Activated T-cell treated with anti-CD3 and anti-CD28 coated beads, Interleukin-2, amount 50 U/mL, for 72 hours (primary cell): ENCODE measurements at places on chromosomes 2 and 18. TPM values are rescaled to one million over a fixed set of nuclear protein-coding genes. Genes with fewer than 3 reads are reported as not detected.

The GREB1 gene
- total RNA-seq: 2.4 TPM

The AGXT gene
- total RNA-seq: not detected

The MPP4 gene
- not detected for total RNA-seq

The GAD1 gene
- 17.8 TPM for total RNA-seq

The LOXL3 gene
- 3.6 TPM for total RNA-seq

The C2orf78 gene
- not detected for total RNA-seq

DNA sequence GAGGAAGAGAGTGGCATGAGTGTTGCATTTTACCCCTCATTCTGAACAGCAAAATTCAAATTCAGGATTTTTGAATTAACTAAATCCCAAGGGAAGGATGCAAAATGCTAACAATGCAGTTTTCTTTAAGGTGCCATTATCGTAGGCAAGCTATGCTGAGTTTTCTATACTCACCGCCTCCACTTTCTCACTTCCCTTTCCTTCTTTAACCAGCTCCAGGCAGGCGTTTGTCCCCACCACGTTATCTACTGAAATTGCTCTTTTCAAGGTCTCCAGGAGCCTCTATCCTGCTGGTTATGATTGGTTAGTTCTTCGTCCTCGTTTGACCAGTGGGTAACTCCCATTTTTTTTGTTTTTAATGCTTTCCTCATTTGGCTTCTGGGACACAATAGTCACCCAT is 1.8 kb upstream of the CPO start:
- no peak for DNase-seq

DNA sequence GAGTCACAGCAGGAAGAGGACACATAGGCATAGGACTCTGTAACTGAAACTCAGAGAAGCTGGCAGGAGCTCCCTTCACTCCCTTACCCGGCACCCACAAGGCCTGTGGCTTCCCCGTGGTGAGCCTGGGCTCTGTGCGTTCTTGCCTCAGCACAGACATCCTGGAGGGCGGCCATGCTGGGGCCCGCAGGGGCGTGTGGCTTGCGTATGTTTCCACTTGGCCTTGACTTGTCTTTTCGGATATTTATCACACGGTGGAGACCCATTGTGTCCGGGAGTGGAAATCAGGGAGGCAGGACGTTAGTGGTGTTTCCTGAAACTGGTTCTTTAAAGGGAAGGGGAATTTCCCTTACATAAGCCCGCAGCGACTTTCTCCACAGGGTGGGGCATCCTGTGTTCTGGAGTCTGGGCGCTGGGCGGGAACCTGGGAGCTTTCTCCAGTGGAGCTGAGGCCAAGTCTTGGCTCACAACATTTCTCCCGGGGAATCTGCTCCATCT is 49.9 kb upstream of the EML6 start:
- peak; percentile 63 for DNase-seq

GRCh38 chr2:44715671-44716081 is 225.8 kb upstream of the SIX3 start:
- no peak for DNase-seq

DNA sequence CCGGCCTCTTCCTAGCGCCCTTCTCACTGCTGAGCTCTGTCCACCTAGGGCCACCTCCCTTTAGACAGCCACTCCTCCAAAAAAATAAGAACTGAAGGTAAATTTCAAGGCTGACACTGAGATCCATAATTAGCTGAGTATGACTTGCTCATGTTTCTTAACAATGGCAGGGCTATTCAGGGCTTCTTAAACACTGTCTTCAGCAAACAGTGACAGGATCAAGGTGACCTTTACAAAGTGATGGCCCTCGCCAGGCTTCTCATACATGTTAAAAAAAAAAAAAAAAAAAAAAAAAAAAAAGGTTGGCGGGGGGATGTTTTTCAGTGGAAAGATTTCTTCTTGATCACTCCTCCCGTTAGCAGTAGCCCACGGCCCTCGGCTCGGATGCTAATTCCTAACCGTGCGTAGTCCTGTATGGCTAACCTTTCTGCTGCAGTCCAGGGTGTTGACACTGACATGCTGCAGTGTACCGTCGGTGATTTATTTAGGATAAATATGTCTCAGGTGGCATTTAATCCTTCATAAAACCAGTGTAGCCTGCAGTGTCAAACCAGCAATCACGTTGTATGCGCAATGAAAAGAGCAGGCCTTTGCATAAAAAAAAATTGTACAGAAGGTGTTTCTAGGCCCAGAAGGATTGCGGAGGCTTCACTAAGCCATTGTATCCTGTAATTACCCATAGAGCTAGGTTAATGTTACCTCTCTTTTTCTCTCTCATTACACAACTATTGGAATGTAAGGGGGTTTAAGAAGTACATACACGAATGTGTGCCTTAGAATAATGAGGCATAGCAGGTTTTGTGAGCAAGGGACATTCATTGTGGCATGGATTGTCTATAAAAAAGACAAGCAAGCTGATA is 142.7 kb downstream of the PTGR3 start:
- no peak for DNase-seq

DNA sequence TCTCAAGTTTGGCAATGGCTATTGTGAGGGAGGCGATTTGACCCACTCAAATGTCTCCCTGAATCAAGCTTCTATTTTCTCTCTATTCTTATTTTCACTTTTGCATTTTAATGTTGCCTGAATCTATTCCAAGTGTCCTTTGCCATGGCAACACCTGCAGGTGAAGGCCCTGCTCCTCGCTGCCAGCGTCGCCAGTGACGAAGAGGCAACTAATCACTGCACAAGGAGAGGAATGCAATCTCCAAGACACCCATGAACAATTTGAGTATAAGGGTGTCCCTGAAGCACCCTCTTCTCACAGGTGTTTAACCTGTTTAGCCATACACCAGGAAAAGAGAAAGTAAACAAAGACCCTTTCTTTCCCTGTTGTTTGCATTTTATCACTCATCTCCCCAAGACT is 165.6 kb upstream of the VRK2 start:
- no peak for DNase-seq

DNA sequence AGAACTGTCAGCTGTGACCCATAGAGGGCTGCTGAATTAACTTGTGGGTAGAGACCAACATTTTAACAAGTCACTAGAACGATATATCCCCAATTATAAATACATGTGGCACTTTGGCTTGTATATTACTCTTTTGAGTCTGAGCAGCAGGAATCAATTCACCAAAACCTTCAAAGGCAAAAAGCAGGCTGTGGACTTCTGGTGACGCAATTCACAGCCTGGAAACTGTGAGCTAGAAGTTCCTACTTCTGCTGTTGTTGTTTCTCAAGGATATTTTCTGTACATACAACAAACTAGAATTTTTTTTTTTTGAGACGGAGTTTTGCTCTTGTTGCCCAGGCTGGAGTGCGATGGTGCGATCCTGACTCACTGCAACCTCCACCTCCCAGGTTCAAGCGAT is 37.3 kb downstream of the PTCD3 start:
- no peak for DNase-seq

DNA sequence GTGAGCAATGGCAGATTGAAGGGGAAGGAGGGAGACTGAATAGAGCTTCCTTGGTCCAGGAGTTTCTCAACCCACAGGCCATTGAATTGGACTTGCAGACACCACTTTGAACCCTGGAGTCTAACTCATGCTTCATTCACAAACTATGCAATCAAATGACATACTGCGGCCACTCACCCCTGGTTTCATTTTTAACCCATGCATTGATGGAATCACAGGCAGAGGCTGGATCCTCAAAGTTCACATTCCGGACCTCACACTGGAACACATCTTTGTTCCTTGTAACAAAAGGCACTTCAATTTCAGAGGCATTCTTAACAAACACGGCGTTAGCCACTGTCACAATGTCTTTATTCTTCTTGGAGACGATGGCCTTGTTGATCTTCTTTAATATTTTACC is 40.7 kb downstream of the MRPL44 start:
- no peak for DNase-seq

- DNase-seq: no peak
Observed at GRCh38 chr2:85777441-85777861, 23.7 kb downstream of the ATOH8 start.

DNA sequence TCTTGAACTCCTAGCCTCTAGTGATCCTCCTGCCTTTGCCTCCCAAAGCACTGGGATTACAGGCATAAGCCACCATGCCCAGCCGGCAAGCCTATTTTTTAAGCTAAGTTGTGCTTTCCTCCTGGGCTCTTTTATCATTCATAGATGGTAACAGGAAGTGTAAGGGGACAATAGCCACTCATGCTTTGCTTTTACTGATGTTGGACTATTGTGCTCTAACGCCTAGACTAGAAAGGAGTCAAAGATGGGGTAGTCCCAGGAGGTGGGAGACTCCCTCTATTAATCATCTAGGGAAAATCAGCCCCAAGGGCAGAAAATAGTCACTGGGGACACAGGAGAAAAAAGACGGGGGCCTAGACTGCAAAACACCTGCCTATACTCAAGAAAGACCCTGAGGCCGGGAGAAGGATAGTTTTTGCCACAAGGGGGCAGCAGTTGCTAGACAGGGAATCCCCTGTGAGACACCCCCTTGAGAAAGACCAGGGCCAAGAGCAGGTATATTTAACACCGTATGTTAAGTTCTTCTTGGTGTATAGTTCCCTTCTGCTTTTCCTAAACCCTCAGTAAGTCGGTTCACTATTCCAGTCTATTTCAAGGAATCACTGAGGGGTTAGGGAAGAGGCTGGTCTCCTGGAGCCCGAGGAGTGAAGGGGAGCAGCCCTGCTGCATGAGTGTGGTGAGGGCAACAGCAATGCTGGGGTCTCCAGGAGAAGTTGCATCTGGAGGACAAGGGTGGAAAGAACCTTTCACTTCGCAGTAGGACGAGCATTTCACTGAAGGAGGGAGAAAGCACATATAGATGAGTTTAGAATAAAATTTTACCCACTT is 2.1 kb upstream of the CXCR1 start:
- peak; percentile 75 for DNase-seq

DNA sequence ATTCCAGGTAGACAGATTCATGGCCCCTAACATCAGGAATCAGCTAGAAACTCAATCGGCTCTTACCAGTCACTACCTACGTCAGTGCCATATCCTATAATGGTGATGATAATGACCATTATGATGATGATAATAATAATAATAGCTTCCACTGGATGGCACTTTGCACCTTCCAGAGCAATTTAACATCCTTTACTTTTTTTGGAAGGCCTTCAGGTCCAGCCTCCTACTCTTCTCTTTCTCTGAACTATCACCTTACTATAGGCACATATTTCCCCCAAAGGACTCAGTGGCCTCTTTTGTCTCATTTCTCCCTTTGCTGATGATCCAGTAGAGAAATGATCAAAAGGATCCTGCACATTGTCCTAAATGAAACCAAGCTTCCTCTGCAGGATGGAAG is 56.0 kb downstream of the BCL11A start:
- DNase-seq: no peak

- DNase-seq: no peak
Observed at GRCh38 chr2:238501311-238501710, 74.6 kb downstream of the ASB1 start.

GRCh38 chr2:86492048-86492453 is 50.9 kb downstream of the KDM3A start:
- DNase-seq: no peak

- no peak for DNase-seq
Observed at GRCh38 chr18:57208047-57208446, 61.2 kb downstream of the BOD1L2 start.

DNA sequence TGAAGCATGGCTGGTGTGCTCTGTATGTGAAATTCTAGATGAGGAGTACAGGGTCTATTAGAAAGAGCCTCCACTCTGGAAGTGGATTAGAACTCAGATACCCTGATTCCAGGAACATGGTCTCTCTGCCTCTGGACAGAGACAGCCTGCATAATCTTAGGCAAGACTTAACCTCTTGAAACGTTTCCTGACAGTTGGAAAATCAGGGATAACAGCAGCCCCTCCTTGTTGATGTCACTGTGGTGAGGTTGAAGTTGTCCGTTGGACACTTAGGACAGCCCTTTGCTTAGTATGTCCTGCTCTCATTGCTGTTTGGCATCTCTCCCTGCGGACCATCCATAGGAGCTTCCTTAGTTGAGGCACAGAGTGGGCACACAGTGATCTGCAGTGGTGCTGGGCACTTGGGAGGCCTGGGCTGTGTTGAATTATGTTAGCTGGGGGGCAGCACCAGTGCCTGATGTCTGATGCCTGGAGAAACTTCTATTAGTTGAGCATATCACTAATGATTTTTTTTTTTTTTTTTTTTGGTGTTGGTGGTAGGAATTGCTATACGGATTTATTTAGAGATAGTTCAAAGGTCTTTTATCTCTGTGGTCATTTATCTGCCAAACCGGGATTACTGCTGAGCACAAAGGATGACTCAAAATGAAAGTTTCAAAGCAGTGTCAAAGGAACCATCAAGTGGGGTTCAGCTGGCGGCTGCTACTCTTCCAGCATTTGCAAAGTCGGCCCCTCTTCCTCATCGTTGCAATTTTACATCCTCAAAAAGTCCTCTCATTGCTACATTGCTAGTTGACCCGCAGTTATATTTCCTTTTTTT is 28.8 kb downstream of the SETBP1 start:
- no peak for DNase-seq

GRCh38 chr2:147485210-147485851 is 359.5 kb upstream of the ACVR2A start:
- DNase-seq: no peak

GRCh38 chr2:19801367-19802080 is 100.3 kb downstream of the TTC32 start:
- no peak for DNase-seq

GRCh38 chr2:227813562-227814353 is at the start of gene CCL20:
Gene CCL20, plus strand, starts transcription at chr2:227813842. Its CDS starts 70 bp downstream, at chr2:227813912.
- no peak for DNase-seq

- DNase-seq: no peak
Observed at GRCh38 chr2:181124497-181124896, 144.1 kb downstream of the UBE2E3 start.

DNA sequence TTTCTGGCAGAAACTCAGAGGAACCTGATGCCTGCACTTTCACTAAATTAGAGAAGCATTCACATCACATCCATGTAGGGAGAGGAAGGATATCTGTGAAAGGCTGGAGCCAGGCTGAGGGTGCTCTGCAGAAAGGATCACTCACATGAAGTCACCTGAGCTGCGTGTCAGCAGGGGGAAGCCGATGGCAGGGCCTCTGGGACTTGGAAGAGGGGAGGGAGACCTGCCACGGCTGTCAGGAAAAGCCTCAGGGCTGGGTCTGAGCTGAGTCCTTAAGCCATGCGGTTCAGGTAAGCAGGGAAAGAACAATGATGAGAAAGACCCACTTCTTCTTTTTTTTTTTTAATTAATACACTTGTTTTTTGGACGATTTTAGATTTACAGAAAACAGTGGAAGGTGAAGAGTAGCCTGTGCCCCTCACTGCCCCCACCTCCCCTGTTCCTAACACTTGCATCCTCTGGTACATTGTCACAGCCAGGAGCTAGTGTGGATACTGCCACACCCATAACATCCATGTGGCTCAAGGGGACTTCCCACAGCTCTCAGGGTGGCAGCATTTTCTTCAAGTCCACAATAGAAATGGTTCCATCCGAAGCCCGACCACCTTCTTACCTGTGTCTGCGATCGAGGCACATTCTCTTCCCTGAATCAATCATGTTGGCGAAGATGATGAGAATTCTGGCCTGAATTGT is 156.5 kb upstream of the TPO start:
- DNase-seq: no peak

GRCh38 chr2:23746141-23746863 is 180.6 kb downstream of the ATAD2B start:
- no peak for DNase-seq
